Heart right ventricle (tissue), 16 donors: ENCODE measurements at places on chromosomes 3 and 15.

- DNase-seq, result no peak
These were observed 1.1 kb upstream of the CSRNP1 start for GRCh38 chr3:39154280-39155021.

- DNase-seq, result no peak
These were observed 222.5 kb downstream of the MAGI1 start for GRCh38 chr3:65816208-65816607.

DNA sequence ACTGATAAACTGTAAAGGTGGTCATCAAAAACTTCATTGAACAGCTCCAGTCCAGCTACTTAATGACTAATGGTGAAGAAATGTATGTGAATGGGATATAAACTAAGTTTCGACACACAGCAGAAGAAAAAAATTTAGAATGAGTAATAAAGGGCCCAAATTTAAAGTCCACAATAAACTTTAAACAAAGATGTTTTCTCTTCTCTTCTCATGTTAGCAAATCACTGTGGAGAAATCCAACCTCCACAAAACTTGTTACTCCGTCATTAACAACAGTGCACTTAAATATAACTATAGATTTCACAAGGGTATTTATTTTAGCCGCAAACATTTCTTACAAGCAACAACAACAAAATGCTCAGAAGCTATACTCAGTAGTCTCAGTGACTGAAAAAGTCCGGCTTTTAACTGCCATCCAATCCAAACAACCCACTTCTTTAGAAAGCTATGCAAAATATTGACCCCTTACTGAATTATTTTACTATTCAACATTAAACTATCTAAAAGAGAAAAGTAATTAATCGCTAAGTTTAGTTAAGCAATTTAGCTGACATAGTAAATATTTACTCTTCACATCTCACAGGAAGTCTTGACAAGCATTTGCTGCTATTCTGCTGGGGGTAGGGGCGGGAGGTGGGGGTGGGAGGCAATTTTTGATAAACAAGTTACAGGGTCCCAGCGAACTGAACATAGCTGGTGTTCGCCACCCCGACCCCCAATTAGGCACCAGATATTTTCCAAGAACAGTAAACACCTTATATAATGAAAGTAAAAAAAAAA lies 2.4 kb downstream of the IGF2BP2 start:
- DNase-seq, result no peak

DNA sequence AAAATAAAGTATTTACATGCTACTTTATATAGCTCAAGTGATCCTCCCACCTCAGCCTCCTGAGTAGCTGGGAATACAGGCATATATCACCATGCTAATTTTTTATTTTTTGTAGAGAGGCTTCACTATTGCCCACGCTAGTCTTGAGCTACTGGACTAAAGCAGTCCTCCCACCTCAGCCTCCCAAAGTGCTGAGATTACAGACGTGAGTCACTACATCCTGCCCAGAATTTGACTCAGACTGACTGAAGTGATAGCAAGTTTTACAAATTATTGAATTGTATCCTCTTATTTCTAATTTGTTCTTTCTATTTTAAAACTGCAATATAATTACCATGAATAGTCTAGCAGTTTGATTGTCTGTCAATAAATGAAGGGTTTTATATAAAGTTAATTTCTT lies 210.3 kb upstream of the CGNL1 start:
- no peak for DNase-seq

DNA sequence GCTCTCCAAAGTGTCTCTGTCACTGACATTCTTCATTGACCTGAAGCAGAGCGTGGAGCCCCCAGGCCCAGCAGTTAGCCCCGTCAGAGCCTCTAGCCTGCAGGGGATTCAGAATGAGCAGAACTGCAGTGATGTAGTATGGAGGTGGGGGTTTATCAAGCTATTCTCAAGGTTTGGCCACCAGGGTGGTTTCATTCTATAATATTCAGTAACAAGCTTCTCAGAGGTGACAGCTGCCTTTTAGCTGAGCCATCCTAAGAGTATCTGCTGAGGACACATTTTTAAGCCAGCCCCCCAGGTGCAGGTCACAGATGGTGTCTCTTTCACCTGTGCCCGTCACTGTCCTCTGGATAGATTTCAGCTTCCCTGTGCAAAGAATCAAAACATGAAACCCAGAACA lies 31.9 kb downstream of the CMTM7 start:
- no peak for DNase-seq

- no peak for DNase-seq
These were observed 110.1 kb upstream of the PLXNA1 start for GRCh38 chr3:126872701-126873342.

- no peak for DNase-seq
These were observed 212.2 kb downstream of the GABRG3 start for GRCh38 chr15:27183201-27183600.

DNA sequence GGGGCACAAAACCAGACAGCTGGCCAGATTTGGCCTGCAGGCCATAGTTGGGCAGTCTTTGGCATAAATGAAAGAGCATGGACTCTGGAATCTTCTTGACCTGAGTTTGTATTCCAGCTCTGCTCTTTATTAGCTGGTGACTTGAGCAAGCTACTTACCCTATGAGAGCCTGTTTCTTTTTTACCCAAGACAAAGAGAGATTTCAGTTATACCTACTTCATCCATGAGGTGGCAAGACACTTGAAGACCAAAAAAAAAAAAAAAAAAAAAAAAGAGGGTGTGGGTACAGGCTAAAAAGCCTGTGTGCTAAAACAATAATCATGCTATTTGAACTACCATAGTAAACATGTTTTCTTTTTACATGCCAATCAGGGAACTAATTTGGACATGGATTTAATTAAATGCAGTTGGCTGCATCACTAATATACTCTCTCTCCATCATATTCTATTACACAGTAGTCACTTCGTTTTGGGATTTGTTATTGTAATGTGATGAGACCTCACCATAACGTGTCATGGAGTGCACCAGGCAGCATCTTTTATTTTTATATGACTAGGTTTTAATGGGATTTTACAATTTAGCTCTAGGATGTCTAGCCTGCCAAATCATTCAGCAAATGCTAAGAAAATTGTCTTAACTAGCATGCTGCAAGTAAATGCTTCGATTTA lies 109.2 kb upstream of the FHIT start:
- no peak for DNase-seq

GRCh38 chr3:29178809-29179793 lies 101.8 kb upstream of the RBMS3 start:
- no peak for DNase-seq

GRCh38 chr3:18579661-18580060 lies 154.5 kb upstream of the SATB1 start:
- no peak for DNase-seq

DNA sequence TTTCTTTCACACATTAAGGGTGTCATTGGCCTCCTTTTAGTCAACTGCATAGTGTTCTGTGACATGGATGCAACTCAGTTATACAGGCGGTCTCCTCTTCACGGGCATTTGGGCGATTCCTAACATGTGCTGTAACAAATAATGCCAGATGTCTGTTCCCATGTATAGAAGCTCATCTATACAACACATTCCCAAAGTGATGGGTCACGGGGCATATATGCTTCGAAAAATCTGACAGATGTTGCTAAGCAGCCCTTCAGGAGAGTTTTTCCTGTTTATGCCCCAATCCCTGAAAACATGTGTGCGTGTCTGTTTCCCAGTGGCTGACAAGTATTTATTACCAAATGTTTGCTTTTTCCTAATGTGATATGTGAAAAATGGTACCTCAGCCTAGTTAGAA lies 25.8 kb downstream of the LRRK1 start:
- DNase-seq, result no peak

GRCh38 chr15:96234109-96234892 lies 96.2 kb upstream of the NR2F2 start:
- DNase-seq, result no peak

DNA sequence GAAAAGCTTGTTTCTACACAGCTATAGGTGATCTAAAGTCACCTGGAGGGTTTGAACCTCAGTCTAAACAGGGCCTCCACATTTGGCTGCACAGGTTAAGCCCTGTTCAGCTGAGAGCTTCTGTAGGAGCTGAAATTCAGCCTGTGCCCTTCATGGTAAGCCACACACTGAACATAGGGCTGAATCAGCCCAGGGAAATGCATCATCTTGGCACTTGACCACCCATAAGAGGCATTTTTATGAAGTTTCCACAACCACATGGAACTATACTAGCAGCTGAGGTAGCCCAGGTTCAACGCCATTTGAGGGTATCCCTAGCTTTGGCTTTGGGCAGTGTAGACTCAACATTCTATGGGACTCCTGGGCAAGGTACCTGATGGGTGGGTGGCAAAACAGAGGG lies 126.8 kb downstream of the FAM174B start:
- no peak for DNase-seq

DNA sequence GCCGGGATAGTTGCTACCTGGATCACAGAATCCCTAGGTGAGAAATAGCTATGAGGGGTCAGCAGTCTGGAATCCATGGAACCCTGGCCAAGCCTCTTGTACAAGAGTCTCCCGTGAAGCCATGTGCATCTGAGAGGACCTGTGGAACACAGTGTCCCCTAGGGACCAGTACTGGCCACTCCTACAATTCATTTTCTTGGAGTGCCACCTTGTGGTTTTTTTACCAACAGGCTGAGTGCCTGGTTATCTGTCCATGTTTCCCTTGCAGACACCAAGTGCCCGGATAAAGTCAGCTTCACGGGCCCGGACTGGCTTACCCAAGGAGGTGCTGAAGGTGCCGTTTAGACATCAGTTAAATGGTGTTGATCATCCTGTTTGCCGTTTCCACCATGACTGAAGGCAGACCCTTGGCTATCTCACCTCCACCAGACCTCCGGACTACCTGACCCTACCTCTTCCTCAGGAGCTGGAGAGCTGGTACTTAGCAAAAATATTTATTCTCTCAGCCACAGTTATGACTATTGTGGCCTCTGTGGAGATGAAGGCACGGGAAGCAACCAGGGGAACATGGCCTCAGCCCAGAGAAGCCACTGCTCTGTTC lies 93.9 kb downstream of the RBPMS2 start:
- peak; percentile 54 for DNase-seq

GRCh38 chr3:10389995-10390394 lies 69.1 kb upstream of the SEC13 start:
- DNase-seq, result no peak

DNA sequence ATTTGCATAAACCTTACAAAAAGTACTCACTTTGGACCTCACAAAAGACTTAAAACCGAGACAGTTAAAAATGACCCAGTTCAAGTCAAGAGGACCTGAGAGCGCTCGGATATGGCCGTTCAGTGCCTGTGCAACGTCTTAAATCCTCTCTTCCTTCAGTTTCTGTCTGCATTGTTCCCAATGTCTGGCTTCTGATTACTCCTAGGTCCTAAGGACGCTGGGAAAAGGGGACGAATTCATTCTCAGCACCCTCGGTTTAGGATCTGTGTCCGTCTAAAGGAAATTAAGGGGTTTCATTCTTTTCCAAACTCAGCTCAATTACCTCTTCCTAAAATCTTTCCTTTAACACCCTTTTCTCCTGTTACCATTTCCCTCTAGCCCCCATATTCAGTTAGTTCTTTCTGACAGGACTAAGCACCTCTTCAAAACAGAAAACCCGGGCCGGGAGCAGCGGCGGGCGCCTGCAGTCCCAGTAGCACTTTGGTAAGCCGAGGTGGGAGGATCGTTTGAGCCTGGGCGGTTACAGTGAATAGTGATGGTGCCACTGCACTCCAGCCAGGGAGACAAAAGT lies 970 bp downstream of the DPPA4 start:
- no peak for DNase-seq

DNA sequence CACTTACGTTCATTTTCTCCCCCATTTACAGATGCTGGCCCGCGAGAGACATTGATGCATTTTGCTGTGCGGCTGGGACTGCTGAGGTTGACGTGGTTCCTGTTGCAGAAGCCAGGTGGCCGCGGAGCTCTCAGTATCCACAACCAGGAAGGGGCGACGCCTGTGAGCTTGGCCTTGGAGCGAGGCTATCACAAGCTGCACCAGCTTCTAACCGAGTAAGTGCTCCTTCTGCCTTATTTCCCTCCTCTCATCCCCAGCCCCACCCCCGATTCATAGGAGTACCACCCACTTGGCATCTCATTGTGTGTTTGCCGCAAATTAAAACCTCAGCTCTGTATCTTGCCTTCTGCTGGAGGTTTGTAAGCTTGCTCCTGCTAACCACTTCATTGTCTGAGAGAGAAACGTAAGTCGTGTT lies 163.3 kb downstream of the AKAP13 start:
- peak; percentile 77 for DNase-seq

GRCh38 chr3:61897848-61898247 lies 336.5 kb downstream of the PTPRG start:
- DNase-seq, result no peak

- DNase-seq, result no peak
These were observed at the start of gene MORC1 for GRCh38 chr3:109117939-109118338. MORC1 (minus strand) TSS chr3:109118134; CDS start chr3:109118059, 75 bp downstream.

- no peak for DNase-seq
These were observed 27.7 kb downstream of the C15orf39 start for GRCh38 chr15:75229191-75230015.

DNA sequence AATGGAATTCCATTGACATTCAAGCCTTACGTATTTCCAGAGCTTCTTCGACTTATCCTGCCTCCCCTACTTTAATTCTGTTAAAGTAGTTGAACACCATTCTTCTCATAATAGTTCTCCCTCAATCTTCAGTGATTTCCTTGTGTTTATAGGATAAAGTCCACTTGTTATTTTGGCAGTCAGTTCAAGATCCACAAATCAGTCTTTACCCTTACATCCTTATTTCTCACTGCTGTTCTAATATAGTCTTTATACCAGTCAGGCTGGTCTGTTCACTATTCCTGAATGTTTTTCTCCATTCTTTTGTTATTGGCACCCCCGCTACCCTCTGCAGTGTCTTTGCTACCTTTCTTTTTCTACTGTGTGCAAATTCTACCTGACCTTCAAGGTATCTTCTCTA lies 29.7 kb downstream of the ATP6V1A start:
- no peak for DNase-seq

DNA sequence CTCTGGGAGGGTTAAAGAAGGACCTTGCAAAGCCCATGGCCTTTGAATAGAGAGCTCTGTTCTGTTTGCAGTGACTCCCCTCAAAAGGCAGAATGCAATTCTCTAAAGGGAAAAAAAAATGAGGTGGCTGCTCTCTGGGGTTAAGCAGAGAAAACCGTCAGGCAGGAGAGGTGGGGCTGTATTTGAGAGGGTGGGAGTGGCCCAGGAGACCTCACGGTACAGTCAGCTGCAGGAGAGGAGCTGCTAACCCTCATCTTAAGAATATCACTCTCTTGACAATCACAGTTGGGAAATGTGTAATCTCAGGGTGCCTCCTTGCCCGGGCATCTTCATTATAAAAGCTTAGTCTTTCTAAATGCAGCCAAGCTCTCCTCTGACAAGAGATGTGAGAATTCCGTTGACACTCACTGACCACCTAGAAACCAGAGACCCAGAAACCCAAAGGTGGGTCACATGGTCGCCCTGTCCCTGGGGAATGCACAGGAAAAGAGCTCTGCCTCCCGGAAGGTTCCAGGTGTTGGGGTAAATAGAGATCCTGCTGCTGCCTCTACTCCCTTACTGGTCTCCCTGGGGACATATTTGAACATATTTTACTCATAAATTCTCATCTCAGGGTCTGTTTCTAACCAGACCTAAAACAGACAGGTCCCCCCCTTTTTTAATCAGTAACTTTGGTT lies 159.1 kb upstream of the CTDSPL start:
- DNase-seq, result no peak
